ENCODE measurements at places on chromosomes 3 and 15.

GRCh38 chr3:36705015-36705414, 59.3 kb downstream of the DCLK3 start:
- no peak for DNase-seq

DNA sequence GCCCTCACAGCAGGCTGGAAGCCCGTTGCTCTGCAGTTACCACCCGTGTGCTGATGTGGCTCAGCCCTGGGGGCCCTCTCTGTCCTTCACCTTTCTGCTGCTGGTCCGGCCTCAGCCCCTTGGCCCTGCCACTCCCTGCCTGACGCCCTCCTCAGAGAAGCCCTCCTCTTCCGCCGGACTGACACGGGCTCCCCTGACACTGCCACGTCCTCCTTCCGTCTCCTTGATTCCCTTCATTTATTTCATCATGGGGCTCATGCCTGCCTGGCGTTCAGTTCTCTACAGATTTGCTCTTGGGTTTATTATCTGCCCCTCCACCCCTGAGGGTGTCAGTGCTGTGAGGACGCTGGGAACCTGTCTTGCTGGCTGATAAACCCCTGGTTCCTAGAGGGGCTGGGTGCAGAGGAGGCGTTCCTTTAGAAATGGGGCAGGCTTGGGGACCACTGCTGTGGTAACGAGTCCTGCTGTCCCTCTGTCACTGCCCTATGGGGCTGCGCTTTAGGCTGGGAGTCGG, 19.6 kb downstream of the FBLN2 start:
- no peak for DNase-seq

- DNase-seq = no peak
Measured at GRCh38 chr3:149252272-149252671, 30.6 kb upstream of the CP start.

GRCh38 chr3:42852441-42852840, 23.2 kb downstream of the CYP8B1 start:
- DNase-seq = no peak

DNA sequence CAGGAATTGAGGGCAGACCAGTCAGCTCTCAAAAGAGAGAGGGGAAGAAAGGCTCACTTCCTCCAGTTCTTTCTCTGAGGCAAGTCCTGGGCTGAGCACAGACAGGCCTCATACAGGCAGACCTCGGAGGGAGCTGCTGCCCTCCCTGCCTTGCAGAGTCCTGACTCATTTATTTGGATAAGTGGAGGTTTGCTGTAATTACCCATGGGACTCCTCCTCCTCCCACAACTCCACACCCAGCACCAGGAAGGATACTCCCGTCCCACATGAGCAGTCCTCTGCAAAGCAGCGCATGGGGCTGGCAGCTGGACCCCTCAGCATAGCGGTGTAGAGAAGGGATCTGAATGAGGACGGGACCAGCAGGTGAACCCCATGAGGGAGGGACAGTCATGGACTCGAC, 13.4 kb upstream of the SCN10A start:
- DNase-seq = no peak

- no peak for DNase-seq
Measured at GRCh38 chr15:86394866-86395265, 315.2 kb downstream of the AGBL1 start.

- no peak for DNase-seq
Measured at GRCh38 chr3:115975353-115975752, 352.0 kb downstream of the GAP43 start.

GRCh38 chr15:57422113-57422754, 45.9 kb downstream of the CGNL1 start:
- no peak for DNase-seq

- DNase-seq = no peak
Measured at GRCh38 chr3:12495749-12496452, 11.6 kb downstream of the TSEN2 start.

GRCh38 chr3:72154391-72155335, 369.7 kb upstream of the PROK2 start:
- no peak for DNase-seq

- DNase-seq = no peak
Measured at GRCh38 chr3:140265302-140265701, 330.3 kb downstream of the CLSTN2 start.

DNA sequence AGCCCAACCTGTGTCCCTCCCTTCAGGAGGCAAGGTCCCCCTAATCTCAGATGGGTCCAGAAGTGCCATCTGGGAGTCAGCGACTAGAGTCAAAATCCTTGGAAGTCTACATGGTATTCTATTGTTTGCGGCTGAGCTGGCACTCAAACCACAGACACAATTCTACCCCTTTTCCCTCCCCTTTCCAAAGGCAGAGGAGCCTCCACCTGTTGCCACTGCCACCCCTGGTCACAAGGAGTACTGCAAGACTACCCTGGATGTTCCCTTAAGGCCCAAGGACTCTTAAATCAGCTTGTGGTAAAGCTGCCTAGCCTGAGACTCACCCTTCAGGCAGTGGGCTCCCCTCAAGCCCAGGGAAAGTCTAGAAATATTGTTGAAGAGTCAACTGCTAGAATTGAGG, 4.3 kb upstream of the OR5H6 start:
- no peak for DNase-seq

GRCh38 chr3:194181612-194182529, 45.9 kb downstream of the HES1 start:
- DNase-seq = no peak

GRCh38 chr3:63992516-63993209, 30.6 kb downstream of the PSMD6 start:
- DNase-seq = no peak

GRCh38 chr15:35673093-35673684, 127.2 kb upstream of the DPH6 start:
- no peak for DNase-seq

- DNase-seq = no peak
Measured at GRCh38 chr3:185317674-185318073, 45.3 kb upstream of the MAP3K13 start.

- DNase-seq = no peak
Measured at GRCh38 chr3:143885780-143886427, 37.6 kb upstream of the SLC9A9 start.

DNA sequence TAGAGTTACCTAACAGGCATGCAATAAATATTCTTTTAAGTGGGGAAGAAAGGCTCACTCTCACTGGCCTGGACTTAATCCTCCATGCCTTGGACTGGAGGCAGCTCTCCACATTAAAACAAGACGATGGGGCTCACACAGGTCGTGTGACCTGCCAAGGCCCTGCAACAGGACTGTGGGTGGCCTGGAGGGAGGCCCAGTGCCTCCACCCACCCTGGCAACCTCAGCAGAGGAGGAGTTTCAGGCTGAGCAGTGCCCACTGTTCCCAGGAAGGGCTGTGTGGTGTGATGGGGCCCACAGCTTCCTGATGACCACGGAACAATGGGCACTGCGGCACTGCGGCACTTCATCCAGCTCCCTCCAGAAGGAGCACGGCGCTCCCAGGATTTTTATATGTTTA, 5.5 kb downstream of the UROC1 start:
- DNase-seq = no peak

DNA sequence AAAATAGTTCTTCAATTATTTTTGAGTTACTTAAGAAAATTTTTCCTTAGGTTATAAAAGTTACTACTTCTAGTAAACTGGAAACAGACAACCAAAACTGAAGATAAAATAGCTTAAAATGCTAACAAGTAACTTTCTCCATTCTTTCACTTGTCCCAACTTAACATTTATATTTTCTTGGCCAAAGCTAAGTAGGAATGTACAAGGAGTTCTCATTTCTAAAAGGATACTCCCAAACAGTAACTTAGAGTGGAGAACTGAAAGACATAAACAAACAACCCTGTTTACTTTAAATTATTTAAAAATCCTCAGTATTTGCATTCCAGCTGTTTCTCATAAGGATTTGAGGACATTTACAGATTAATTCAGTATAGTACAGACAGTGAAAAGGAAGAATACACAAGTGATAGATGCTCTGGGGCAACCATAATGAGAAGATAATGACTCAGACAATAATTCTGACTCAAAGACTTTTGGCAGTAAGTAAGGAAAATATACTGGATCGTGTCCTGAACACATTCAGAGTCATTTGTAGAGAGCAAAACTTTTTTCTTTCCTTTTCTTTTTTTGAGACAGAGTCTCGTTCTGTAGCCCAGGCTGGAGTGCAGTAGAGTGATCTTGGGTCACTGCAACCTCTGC, 29.2 kb upstream of the ANXA2 start:
- no peak for DNase-seq

- no peak for DNase-seq
Measured at GRCh38 chr15:52288051-52288942, 7.3 kb downstream of the MYO5C start.

- no peak for DNase-seq
Measured at GRCh38 chr15:34070003-34070402, 31.0 kb upstream of the AVEN start.

- DNase-seq = no peak
Measured at GRCh38 chr15:81466741-81467140, 92.7 kb upstream of the TMC3 start.

DNA sequence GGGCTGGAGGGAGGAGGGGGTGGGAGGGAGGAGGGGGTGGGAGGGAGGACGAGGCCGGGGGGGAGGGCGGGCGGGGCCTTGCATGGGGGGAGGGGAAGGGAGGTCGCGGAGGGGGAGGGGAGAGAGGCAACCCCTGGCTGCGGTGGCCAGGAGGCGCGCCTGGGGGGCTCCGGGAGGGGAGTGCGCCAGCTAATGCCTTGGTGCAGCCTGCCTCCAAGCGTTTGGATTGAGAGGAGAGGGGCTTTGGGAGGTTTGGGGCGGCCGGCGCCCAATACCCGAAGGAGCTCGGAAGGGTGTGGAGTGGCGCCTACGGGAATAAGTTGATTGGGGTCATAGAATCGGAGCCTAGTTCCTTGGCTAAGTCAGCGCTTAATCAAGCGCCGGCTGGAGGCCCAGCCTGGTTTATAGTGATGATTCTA, 557 bp downstream of the TFG start:
- DNase-seq = peak; percentile 20

- no peak for DNase-seq
Measured at GRCh38 chr3:61985020-61985419, 388.3 kb downstream of the FEZF2 start.

GRCh38 chr15:100687582-100688141, 85.3 kb downstream of the ASB7 start:
- DNase-seq = no peak

DNA sequence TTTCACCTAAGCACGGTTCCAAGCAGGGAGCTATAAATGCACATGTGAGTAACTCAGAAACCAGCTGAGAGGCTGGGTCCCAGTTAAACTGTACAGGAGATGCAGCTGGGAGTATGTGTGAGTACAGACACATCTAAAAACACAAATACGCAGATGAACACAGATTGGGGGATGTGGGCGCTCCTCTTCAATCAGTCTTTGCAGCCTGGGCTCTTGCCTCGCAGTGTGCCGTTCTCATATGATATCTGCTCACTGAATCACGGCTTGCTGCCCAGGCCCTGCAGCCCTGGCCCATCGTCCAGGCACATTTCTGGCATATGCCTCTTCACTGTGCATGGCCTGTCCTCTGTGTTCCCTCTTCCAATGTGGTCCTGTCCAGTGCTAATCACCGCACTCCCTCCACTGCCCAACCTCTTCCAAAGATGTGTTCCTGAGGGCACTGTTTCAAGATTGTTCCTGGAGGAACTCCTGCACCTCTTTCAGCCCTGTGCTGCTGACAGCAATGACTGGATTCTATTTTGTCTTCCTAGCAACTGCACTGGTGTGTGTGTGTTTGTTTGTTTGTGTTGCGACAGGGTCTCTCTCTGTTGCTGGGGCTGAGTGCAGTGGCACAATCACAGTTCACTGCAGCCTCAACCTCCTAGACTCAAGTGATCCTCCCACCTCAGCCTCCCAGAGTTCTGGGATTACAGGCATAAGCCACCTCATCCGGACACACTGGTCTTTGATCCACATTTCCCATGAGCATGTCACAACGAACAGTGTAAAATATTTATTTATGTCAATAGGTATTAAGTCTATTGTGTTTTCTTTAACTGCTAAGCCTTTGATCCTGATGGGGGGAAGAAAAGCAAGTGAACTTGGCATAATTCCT, 17.0 kb downstream of the CA12 start:
- DNase-seq = no peak

DNA sequence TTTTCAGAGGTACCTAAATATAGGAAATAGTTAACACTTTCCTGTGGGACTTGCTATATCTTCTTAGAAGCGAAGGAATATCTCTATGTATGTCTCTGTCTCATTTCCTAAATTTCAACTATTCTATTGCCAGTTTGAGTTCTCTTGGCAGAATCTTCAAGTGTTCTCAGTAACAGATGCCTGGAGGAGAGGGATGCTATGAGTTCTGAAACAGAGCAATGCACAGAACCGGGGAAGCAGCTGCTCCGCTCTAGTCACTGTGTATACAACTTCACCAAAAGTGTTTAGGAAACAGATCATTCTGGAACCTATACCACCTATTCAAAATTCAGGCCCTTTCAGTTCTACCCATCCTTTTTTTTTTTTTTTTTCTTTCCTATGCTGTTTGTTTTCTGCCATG, 144.6 kb downstream of the RORA start:
- DNase-seq = no peak

DNA sequence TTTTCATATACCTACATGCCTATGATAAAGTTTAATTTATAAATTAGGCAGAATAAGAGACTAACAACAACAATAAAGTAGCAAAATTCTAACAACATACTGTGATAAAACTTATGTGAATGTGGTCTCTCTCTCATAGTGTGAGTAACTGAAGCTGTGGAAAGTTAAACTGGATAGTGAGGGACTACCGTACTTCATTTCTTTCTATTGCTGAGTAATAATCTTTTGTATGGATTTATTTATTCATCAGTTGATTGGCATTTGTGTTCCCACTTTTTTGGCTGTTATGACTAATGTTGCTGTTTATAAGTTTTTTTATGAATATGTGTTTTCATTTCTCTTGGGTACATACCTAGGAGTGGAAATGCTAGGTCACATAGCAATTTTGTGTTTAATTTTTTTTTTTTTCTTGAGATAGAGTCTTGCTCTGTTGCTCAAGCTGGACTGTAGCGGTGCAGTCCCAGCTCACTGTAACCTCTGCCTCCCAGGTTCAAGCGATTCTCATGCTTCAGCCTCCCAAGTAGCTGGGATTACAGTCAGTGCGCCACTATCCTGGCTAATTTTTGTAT, 41.0 kb downstream of the RNF111 start:
- no peak for DNase-seq

- no peak for DNase-seq
Measured at GRCh38 chr3:185770109-185770508, 54.7 kb downstream of the IGF2BP2 start.

- no peak for DNase-seq
Measured at GRCh38 chr3:13518516-13518953, 30.4 kb upstream of the FBLN2 start.

GRCh38 chr15:59282515-59283337, 76.1 kb downstream of the LDHAL6B start:
- DNase-seq = no peak

GRCh38 chr15:97998307-97999071, 38.0 kb downstream of the ARRDC4 start:
- no peak for DNase-seq

All from activated effector memory CD4-positive, alpha-beta T cell treated with Interleukin-2 at 50 U/mL for 16 hours (primary cell).